ENCODE measurements at places on chromosomes 11 and 22. TPM values are rescaled to one million over a fixed set of nuclear protein-coding genes. Genes with fewer than 3 reads are reported as not detected.

Gene DDI1
- not detected for total RNA-seq

Gene MAJIN
- not detected for total RNA-seq

Gene SYT12
- 7.3 TPM for total RNA-seq

Gene IFITM5
- total RNA-seq: not detected

Gene ZNF214
- total RNA-seq: 4.1 TPM

DNA sequence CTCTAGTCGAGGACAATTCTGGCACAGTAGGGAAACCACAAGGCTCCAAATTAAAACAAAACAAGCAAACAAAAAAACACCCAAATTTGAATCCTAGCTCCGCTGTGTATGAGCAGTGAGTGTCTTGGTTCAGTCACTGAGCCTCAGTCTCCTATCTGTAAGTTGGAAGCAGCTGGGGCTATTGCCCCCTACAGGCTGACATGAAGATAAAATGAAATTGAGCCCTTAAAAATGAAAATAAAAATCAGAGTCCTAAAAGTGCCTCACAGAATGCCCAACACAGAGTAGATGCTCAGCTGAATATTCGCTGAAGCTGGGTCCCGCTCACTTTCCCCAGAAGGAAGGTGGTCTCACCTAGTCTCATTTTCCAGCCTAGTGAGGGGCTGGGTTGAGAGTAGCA lies 65.2 kb downstream of the PDE2A start:
- no peaks in the 10 kb centered on the region for H3K4me1 ChIP-seq
- no peak for DNase-seq
- no peaks in the 10 kb centered on the region for H3K36me3 ChIP-seq
- H3K4me3 ChIP-seq: no peak overlapping the region

GRCh38 chr11:60910711-60911380 lies 3.1 kb upstream of the TMEM109 start:
- no peaks in the 10 kb centered on the region for H3K36me3 ChIP-seq
- no peak for DNase-seq
- no peak overlapping the region for H3K4me3 ChIP-seq
- peaks cover 32% of the 10 kb centered on the region for H3K4me1 ChIP-seq
- H3K27me3 ChIP-seq: peaks cover 42% of the 10 kb centered on the region

- no peaks in the 10 kb centered on the region for H3K36me3 ChIP-seq
- no peak for DNase-seq
- peaks cover 40% of the 10 kb centered on the region for H3K4me1 ChIP-seq
- H3K4me3 ChIP-seq: no peak overlapping the region
- H3K27me3 ChIP-seq: no peaks in the 10 kb centered on the region
Observed at GRCh38 chr11:117713538-117713991, 83.5 kb downstream of the DSCAML1 start.

- peak within 1 kb of the TSS; percentile 98 for H3K27ac ChIP-seq
- H3K27me3 ChIP-seq: no peaks in the 10 kb centered on the region
- peaks cover 18% of the 10 kb centered on the region for H3K4me1 ChIP-seq
- peaks cover 30% of the 10 kb centered on the region for H3K36me3 ChIP-seq
- DNase-seq: peak; percentile 95
Observed at GRCh38 chr11:73876424-73877310, at the start of the genes COA4 and PAAF1. Gene COA4 (minus strand): TSS chr11:73876846. CDS start chr11:73873378, 3,468 bp downstream. Gene PAAF1 (plus strand): TSS chr11:73876999. CDS start chr11:73877022, 23 bp downstream.

DNA sequence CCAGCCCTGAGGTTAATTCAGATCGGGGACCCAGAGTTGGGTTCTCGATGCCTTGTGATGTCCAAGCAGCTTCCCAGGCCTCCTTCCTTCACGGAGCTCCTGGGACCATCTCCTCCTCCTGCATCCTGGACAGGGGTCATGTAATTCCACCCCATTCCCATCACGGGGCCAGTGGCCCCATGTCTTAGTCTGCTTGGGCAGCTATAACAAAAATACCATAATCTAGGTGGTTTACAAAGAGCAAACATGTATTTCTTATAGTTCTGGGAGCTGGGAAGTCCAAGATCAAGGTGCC lies 41.7 kb upstream of the PRDM11 start:
- H3K27me3 ChIP-seq: 0 out of 2 replicates have a peak, but pooled peaks cover 3% of the 10 kb centered on the region
- no peak for DNase-seq
- H3K4me3 ChIP-seq: no peak overlapping the region
- peaks cover 9% of the 10 kb centered on the region for H3K4me1 ChIP-seq
- H3K36me3 ChIP-seq: no peaks in the 10 kb centered on the region

GRCh38 chr11:36792996-36793914 lies 195.2 kb upstream of the RAG2 start:
- H3K36me3 ChIP-seq: peaks cover 49% of the 10 kb centered on the region
- DNase-seq: no peak
- H3K27ac ChIP-seq: no peak overlapping the region
- no peaks in the 10 kb centered on the region for H3K4me1 ChIP-seq
- no peaks in the 10 kb centered on the region for H3K27me3 ChIP-seq

DNA sequence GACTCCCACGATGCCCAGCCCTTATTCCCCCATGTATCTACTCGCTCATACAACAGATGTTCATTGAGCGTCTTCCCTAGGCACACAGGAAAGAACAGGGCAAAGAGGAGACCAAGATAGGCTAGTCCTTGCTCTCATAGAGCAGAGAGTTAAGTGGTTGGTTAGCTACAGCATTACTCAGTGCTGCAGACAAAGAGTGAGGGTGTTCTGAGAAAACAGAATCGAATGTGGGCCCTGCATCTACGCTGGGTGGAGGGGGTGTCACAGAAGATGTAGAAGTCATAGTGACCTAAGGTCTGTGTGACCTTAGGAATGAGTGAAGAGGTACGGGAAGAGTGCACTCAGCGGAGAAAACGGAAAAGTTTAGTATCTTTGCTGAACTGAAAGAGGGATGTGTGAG lies 12.3 kb downstream of the PSMD13 start:
- peaks cover 81% of the 10 kb centered on the region for H3K36me3 ChIP-seq
- no peak overlapping the region for H3K4me3 ChIP-seq
- no peak for DNase-seq
- H3K27me3 ChIP-seq: no peaks in the 10 kb centered on the region

- H3K27me3 ChIP-seq: peaks cover 19% of the 10 kb centered on the region
- no peak for DNase-seq
- no peak overlapping the region for H3K27ac ChIP-seq
- H3K4me3 ChIP-seq: no peak overlapping the region
- no peaks in the 10 kb centered on the region for H3K4me1 ChIP-seq
Observed at GRCh38 chr11:14258221-14258935, 100.6 kb downstream of the RRAS2 start.

All from WTC11 (cell line).